ENCODE measurements at places on chromosomes 1 and 21.

DNA sequence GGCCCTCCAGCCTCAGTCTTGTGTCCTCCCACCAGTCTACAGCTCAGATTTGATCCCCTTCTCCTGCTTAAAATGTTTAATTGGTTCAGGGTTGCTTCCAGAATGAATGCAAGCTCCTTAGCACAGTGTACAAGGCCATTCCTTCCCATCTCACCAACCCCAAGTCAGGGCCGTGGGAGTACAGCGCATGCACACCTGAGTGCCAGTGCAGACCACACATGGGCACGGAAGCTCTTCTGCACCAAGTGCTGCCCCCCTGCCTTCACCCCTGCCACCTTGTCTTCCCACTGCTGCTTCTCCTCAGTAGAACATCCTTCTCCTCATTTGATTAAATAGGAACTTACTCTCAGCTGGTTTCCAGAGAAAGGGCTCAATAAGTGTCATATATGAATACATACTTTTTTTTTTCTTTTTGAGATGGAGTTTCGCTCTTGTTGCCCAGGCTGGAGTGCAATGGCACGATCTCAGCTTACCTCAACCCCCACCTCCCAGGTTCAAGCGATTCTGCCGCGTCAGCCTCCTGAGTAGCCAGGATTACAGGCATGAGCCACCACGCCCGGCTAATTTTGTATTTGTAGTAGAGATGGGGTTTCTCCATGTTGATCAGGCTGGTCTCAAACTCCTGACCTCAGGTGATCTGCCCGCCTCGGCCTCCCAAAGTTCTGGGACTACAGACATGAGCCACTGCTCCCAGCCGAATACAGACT lies 9.3 kb downstream of the PMF1 start:
- DNase-seq, result no peak

- no peak for DNase-seq
Observed at GRCh38 chr1:81998165-81998564, 197.4 kb downstream of the ADGRL2 start.

- DNase-seq, result no peak
Observed at GRCh38 chr1:241635556-241636152, 4.5 kb downstream of the CHML start.

- no peak for DNase-seq
Observed at GRCh38 chr1:64320922-64321614, 117.6 kb downstream of the UBE2U start.

DNA sequence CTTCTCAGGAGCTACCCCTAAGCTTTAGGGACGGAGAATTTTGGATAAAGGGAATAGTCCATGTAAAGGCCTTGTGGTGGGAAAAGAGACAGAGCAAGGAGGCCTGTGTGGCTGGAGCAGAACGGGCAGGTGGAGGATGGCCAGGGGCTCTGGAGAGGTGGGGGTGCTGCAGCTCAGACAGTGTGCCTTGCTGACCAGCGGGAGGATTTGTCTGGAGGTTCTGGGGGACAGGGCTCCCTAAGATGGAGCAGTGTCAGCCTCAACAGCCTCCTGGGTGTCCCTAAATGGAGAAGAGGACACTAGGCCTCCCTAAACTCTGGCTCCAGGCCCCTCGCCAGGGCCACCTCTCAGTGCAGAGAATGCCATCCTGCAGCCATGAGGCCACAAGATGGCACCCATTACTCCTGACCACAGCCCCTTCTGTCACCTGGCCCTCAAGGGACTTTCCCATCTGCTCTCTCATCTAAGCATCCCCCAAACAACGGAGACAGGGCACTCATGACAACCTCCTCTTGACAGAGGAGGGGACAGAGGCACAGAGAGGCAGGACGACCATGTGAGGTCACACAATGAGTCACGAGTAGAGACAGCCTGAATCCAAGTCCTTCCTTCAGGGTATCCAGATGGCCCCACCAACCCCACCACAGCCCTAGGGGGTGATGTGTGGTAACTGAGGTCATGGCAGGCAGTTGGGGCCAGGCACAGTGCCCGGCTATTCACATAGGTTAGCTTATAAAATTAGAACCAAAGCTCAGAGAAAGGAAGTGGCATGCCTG lies 94.7 kb downstream of the DMRTB1 start:
- DNase-seq, result no peak

Data from stimulated activated CD4-positive, alpha-beta T cell treated with anti-CD3 and anti-CD28 coated beads, Interleukin-4, amount 100 ng/mL, for 4 hours (primary cell).